ENCODE measurements at places on chromosomes 7 and 10.

DNA sequence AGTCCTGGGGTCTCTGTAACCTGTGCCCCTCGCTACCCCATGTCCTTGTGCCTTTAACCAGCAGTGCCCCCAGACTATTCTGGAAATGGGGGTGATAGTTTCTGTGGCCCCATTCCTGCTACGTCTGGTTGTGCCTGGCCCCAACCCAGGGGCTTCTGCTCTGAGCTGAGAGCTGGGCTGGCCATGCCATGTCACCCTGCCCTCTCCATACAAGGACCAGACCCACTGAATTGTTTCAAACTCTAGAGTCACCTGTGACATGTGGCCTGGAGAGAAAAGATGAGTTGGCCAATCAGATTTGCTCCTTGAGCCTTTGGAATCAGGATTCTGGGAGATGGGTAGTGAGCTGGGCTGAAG is 108.6 kb downstream of the GRK5 start:
- DNase-seq = no peak

DNA sequence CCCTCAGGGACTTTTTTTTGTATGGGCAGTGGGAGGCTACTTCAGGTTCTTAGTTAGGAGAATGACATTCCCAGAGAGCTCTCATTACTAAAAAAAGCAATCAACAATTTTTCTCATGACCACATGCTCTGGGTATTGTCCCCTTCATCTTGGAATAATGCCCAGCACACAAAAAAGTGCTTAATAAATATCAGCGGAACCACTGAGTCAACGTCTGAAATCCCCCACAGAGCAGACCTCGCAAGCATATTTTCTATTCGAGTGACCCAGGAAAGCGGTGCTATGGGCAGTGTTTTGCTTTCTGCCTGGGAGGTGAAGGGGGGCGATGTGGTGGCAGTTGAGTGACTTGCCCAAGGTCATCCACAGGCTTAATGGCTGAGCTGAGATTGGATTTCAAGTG is 493.4 kb upstream of the ZMIZ1 start:
- no peak for DNase-seq

- no peak for DNase-seq
Measured at GRCh38 chr7:37342688-37343471, 105.8 kb downstream of the ELMO1 start.

DNA sequence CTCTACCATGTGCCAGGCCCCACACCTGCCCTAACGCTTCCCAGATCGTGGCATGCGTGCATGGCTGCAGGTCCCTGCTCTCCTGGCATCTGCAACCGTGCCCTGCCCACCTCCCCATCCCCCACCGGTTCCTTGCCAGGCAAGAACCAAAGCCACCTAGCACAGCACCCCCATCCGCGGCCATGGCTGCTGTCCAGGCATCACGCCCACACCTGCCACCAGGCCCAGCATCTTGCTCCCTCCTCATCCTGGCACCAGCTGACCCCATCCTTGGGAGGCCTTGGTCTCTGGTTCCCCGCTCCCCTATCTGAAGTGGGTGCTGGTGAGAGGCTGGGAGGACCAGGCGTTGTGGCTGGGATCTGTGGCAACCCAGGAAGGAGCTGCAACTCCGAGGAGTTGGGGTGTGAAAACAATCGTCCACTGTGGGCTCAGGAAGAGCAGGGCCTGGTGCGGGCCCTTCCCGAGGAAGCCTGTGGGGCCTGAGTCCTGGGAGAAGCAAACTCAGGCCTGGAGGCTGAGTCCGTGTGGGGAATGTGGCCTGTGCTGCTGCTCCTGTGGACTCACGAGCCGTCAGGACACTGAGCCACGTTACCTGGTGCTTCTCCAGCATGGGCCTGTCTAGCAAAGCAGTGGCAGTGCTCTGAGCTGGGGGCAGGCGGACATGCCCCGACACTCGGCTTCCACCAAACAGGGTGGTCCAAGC is 417.1 kb downstream of the DNAJB6 start:
- DNase-seq = no peak

DNA sequence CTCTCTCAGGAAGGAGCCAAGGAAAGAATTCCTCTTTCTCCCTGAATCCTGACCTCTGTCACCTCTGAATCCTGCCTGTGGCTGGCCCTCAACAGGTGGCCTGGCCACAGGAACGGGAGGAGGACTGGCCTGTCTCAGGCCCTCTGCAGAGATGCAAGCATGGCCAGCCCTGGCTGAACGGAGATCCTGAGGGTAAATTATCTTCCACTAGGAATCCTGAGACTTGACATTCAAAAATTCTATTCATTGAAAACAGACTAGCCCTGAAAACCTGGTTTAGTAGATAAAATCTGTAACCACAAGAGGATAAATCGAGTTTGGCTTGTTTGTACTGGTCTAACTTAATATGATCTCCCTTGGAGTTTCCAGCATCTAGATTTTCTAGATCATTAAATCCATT is 579.3 kb downstream of the LRMDA start:
- peak; percentile 28 for DNase-seq

- peak; percentile 85 for DNase-seq
Measured at GRCh38 chr10:104076743-104077160, 8.9 kb downstream of the COL17A1 start.

- DNase-seq = no peak
Measured at GRCh38 chr7:116950889-116951351, 2.4 kb upstream of the ST7 start.

- DNase-seq = no peak
Measured at GRCh38 chr10:22534849-22535604, 179.4 kb downstream of the PIP4K2A start.

DNA sequence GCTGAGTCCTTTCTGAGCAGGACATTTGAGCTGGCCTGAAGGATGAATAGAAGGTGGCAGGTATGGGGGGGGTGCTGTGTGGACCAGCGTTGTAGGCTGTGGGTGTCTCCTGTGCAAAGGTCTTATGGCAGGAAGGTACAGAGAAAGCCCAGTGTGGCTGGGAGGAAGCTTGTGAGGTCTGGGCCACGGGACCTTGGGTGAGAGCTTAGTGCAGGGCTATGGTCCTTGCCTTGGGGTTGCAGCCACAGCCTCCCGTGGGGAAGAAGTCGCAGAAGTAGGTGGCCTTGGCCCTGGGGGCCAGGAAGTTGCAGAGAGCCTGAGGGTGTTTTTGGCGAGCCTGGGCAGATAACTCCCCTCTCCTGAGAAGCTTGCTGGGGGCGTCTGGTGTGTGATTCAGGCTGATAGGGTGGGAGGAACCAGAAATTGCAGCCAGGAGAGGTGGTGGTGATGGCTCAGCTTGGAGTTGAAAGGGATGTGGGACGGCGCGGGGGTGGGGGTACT is 172.0 kb upstream of the TNRC18 start:
- peak; percentile 74 for DNase-seq

DNA sequence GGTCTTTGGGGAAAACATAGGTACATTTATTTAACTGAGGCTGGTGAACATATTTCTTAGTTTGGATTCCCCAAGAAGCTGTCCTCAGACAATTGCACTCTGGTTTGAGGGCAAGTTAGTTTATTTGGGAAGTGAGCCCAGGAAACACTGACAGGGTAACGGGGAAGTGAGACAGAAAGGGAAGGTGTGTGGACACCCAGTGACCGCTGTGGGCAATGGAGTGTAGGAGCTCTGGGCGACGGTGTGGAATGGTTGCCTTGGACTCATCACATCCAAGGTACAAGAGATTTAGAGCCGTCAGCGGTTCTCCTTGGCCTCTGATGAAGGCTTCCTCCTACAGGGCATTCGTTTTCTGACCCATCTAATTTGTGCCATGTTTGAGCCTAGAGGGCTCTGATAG is 7.1 kb downstream of the MRC1 start:
- no peak for DNase-seq

GRCh38 chr7:131652934-131653333 is 96.5 kb upstream of the PODXL start:
- no peak for DNase-seq

GRCh38 chr10:80487421-80487785 is 33.3 kb downstream of the TSPAN14 start:
- no peak for DNase-seq

- DNase-seq = peak; percentile 87
Measured at GRCh38 chr10:73940634-73941221, 29.8 kb downstream of the PLAU start.

DNA sequence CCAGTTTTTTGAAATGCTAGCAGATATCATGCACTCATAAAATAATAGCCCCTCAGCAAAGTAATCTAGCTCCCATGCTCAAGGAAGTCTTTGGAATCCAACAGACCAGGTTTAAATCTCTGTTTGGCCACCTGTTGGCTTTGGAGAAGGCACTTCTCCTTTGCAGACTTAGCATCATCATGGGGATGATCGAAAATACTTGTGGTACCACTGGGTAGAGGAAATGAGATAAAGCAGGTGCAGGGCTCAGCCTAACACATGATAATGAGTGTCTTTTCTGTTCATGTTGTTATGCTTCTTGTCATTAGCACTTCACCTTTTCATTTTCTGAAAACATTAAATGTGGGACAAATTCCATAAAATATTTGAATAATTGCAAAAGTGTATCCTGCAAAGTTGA is 67.4 kb downstream of the LRRC18 start:
- no peak for DNase-seq

- no peak for DNase-seq
Measured at GRCh38 chr10:85792533-85792858, 574.1 kb downstream of the GRID1 start.

GRCh38 chr10:119291223-119291900 is 84.0 kb downstream of the GRK5 start:
- no peak for DNase-seq

DNA sequence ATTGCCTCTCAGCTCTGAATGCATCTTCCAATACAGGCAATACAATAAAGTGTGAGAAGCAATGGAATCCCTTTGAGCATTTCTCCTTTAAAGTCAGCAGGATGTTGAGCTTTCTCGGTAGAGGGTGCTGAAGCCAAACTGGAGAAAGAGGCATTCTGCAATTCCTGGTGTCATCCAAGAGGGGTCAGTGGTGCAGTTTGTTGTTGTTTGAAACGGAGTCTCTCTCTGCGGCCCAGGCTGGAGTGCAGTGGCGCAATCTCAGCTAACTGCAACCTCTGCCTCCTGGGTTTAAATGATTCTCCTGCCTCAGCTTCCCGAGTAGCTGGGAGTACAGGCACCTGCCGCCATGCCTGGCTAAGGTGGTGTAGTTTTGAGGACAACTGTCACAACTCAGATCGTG is 486.5 kb downstream of the CALN1 start:
- DNase-seq = peak; percentile 79

DNA sequence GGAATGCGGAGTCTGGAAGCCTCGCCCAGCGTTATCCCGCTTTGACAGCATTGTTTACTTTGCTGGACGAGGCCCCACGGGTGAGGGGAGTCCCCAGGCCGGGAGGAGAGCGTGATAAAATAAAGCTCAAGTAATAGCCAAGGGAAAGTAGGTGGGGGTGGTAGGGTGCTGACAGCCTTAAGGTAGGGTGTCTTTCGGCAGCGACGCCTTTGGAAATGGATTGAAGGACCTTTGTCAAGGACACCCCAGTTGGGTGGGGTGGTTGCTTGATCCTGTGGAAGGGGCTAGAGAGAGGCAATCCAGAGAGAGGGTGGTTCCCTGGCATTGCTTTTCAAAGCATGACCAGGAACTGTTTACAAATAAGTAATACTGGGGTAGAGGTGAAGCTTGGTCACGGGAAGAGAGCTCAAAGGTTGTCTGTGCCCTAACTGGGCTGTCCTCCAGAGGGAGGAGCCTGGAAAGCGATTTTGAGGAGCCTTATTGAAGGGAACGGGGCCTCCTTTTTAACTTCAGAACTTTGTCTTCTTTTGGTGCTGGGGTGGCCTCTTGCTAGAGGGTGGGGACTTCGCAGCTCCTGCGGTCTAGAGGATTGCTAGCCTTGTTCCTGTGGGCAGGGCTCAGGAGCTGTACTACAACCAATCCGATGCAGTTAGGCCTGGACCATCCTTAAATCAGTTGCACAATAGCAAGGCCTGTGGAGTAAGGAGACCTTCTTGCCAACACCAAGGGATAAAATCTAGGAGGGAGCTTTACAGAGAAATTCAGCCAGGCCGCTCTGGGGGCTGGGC is 1.3 kb downstream of the EIF4EBP2 start:
- peak; percentile 69 for DNase-seq

- DNase-seq = no peak
Measured at GRCh38 chr10:14412624-14413023, 81.9 kb upstream of the FRMD4A start.

- DNase-seq = no peak
Measured at GRCh38 chr10:639001-639750, 50.3 kb downstream of the DIP2C start.

All from ELF-1 (cell line).